ENCODE measurements at places on chromosomes 11 and 22.

DNA sequence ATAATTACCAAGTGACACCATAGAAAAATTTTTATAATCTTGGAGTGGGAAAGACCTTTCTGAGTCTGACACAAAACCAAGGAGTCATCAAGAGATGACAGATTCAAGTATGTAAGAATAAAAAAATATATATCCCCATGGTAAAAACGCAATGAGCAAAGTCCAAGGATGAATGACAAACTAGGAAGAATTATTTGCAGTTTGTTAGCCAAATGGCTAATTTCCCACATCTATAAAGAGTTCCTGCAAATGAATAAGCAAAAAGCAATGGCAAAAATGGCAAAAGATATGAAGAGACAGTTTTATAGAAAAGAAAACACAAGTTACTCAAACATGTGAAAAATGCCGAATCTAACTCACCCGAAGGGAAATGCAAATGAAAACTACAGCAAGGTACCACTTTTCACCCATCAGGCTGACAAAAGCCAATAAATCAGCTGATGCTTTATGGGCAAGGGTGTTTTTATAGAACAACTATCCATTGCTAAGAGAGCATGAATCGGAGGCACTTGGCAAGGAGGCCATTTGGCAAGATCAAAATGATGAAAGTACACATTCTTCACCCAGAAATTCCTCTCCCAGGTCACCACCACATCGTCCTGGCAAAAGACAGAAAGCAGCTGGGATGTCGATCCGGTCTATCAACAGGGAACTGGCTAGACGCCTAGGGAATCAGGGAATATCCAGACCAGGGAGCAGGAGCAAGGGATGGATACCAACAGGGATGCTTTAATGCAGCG is 21.1 kb upstream of the KLHL35 start:
- DNase-seq, result no peak

DNA sequence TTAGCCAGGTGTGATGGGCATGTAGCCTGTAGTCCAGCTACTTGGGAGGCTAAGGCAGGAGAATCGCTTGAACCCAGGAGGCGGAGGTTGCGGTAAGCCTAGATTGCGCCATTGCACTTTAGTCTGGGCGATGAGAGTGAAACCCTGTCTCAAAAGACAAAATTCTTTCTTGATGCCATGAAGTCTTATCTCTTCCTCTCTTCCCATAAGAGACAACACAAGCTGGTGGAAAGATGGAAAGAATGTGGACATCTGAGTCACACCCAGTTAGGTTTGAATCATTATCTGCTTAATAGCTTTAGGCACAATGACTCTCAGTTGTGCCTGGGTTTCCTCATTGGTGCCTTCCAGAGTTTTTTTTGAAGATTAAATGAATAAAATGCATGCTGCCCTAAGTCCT is 35.3 kb downstream of the KREMEN1 start:
- DNase-seq, result no peak

- no peak for DNase-seq
Observed at GRCh38 chr22:49934891-49935557, 16.6 kb downstream of the CRELD2 start.

DNA sequence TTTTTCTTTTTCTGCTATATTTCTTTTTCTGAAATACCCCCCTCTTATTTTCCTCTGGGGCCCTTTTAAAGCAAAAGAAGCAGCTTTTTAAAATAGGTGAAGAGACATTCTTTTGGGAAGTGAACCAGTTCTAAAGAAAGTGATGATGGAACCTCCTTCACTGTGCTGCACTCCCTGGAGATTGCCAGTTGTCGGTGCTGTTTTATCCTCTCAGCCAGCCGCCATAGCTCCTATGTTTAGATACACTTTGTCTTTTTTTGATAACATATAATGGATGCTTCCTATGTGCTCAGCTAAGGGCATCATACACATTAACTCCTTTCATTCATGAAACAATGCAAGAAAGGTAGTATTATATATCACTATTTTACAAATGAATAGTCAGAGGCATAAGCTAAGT is 14.0 kb downstream of the CFAP300 start:
- DNase-seq, result no peak

- no peak for DNase-seq
Observed at GRCh38 chr11:34191578-34191977, 86.1 kb downstream of the NAT10 start.

DNA sequence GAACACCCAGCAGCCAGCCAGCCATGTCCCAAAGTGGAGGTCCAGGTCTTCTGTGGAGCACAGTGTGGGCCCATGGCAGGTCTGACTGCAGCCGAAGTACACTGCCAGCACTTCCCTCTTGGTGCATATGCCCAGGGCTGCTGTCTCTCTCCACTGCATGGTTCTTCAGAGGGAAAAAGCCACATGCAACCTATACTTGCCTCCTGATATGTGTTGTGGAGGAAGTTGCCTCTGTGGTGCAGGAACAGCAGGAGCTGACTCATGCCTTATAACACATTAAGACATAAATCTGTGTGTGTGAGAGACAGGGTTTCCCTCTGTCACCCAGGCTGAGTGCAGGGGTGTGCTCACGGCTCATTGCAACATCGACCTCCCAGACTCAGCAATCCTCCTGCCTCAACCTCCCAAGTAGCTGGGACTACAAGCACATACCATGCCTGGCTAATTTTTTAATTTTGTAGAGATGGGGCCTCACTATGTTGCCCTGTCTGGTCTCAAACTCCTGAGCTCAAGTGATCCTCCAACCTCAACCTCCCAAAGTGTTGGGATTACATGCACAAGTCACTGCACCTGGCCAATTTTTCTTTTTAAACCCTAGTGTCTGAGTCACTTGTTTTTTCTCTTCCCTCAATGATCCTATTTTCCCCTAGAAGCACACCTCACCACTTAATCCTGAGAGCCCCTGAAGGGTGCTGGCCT is 98.8 kb downstream of the MPPED2 start:
- no peak for DNase-seq

GRCh38 chr22:39498802-39499201 is 3.3 kb upstream of the MIEF1 start:
- no peak for DNase-seq

DNA sequence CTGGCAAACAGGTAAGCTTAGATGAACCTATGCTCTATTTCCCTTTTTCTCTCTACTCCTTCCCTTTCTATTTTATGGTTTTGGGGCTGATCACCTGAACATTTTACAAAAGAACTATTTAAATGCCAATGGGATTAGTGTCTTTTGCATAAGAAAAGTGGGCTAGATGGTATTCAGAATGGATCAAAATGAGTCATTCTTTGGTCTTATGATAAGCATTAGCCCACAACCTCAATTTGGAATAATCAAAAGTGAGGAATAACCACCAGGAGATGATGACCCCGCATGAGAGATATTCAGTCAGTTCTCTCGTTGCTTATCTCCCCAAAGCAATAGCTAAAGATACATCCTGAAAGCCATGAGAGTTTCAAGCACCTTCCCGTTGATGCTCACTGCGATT is 399.0 kb upstream of the CADM1 start:
- no peak for DNase-seq

GRCh38 chr11:127304634-127305033 is 304.1 kb upstream of the KIRREL3 start:
- DNase-seq, result no peak

GRCh38 chr11:87232320-87232719 is 194.6 kb downstream of the TMEM135 start:
- no peak for DNase-seq

- DNase-seq, result no peak
Observed at GRCh38 chr11:85809863-85810262, 1.1 kb downstream of the SYTL2 start.

GRCh38 chr11:32566517-32566916 is 17.1 kb upstream of the EIF3M start:
- no peak for DNase-seq

GRCh38 chr11:85269109-85269508 is 358.0 kb downstream of the DLG2 start:
- DNase-seq, result no peak

DNA sequence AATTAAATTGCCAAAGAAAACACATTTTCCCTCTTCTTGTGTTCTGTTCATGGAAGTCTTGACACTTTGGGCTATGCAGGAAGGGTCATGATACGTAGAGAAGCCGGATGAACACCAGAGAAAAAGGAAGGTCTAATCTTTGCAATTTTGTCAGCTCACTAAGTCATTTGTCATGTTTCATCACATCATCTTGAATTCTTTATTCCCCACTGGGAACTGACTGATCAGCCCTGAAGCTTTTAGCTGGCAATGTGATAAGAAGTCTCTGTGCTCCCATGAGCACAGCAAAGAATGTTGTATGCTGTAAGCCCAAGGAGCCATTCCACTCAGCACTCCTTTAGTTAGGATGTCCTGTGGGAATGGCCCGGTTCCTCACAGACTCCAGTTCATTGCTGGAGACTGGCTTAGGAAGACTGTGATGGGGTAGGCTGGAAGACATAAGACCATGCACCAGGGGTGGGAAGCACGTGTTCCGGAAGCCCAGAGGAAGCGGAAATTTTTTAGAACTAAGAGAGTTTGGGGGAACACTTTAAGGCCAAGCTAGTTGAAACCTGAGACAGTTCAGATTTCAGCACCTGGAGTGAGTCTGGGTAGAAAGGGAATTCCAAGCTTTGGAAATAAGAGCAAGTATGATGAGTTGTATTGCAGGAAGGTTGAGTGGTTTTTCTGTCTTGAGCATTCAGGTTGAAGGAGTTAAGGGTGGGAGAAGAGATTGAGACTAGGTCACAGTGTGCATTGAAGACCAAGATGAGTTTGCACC is 306.7 kb upstream of the MTNR1B start:
- no peak for DNase-seq

DNA sequence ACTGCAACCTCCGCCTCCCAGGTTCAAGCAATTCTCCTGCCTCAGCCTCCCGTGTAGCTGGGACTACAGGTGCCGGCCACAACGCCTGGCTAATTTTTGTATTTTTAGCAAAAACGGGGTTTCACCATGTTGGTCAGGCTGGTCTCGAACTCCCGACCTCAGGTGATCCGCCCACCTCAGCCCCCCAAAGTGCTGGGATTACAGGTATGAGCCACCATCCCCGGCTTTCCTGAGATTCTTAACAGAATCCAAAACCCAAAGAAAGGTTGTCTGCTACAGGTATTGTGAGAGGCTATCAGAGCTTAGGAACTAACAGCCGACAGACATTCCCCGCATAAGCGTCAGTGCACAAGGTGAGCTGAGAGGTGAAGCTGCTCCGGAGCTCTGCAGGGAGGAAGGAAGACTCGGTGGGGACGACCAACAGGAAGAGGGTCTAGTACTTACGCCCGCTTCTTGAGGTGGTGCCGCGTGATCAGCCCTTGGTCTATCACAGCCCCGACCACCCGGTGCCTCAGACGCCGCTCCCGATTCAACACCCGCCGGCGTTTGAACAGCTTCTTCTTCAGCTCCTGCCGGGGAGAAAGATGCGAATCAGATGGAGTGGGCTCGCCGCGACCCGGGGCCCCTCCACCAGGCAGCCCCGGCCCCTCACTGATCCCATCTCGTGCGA is 470 bp downstream of the C11orf98 start:
- DNase-seq, result peak; percentile 22

DNA sequence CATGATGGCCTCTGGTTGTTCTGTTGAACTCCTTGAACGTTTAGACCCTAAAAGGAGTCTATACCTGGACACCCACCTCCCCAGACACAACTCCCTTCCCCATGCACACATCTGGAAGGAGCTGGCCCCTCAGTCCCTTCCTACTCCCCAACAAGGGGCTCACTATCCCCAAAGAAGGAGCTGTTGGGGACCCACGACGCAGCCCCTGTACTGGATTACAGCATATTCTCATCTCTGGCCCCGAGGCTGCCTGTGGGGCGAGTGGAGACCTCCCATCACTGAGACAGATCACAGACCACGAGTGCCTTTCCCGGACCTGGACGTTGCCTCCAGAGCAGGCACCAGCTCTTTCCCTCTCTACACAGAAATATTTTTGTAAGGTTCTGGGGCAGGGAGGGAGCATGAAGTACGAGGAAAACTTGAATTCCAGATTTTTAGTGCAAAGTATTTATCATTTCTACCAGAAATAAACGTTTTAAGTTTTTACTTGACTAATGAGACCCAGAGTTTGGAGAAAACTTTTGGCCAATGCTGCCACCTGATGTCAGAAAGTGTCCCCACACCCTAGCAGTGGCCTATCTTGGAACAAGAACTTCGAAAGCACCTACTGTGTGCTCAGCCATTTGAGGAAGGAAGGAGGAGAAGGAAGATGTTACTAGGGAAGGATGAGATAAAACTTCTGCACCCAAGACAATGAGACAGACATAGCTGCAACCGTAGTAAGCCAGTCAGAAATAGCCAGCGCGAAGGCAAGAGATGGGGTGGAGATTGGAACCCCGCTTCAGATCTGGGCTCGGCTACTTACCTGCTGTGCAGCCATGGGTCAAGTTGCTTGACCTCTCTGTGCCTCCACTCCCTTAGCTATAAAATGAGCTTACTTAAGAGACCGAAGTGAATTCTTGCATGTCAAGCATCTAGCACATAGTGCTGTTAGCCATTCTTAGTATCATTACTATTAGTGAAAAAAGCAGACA is 10.2 kb upstream of the POU2F3 start:
- DNase-seq, result no peak

GRCh38 chr22:44385781-44386180 is 73.0 kb upstream of the SHISAL1 start:
- no peak for DNase-seq

Measured in DMS 273 treated with DMSO at 0.1 percent for 48 hours (cell line).